Spleen (tissue), 13 donors: ENCODE measurements at places on chromosomes 12 and 14.
A peak's percentile ranks its signal among the peaks of the same experiment; 100 is the strongest.

- DNase-seq = no peak
Measured at GRCh38 chr12:9782547-9783382, 22.1 kb upstream of the CD69 start.

GRCh38 chr14:71773898-71774481, 158.2 kb upstream of the RGS6 start:
- no peak for DNase-seq

- no peak for DNase-seq
Measured at GRCh38 chr14:65495196-65495595, 82.7 kb downstream of the FUT8 start.

- no peak for DNase-seq
Measured at GRCh38 chr12:91687052-91688017, 458.3 kb downstream of the BTG1 start.

DNA sequence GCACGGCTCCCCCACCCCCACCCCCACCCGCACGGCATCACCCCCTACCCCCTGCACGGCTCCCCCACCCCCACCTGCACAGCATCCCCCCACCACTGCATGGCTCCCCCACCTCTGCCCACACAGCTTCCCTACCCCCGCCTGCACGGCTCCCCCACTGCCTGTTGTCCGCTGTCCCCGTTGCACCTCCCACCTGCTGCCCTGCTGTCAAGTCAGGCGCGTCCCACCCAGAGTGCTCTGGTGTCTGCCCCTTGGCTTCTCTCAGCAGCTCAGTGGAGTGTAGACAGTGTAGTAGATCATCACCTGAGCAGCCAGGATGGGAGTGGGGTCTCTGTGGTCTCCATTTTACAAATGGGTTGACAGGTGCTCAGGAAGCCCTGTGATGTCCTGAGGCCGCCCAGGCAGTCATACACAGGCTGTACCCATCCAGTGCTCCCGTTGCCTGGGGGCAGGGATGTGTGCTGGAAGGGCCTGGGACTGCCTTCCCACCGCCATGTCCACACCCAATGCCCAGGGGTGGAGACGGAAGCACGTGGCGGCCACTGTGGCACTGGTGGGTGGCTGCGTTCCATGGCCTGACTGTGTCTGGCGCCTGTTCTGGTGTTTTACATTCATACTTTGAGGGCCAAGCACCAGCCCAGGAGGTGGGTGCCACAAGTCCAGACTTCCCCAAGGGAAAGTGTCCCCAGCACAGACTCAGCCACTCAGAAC, 32.5 kb downstream of the PACS2 start:
- no peak for DNase-seq

- peak; percentile 99 for DNase-seq
Measured at GRCh38 chr14:75002392-75003249, at the start of gene EIF2B2. TSS of gene EIF2B2 (plus strand) at chr14:75002921. CDS start at chr14:75002991, 70 bp downstream.

DNA sequence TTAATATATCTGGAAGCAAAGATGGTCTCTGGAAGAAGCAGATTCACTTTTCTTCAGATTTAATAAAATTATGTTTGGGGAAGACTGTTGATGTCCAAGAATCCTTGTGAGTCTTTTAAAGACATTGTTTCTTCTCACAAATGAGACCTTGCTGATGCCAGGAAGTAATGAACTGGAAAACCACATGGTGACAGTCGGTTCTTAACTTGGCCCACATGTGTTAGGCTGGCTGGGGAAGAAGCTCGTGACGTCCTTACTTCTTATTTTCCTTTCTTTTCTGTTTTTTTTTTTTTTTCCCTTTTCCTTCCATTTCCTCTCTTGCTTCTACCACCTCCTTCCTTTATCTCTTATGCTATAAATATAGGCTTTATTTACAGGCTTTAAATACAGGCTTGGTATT, 950.2 kb downstream of the BCL11B start:
- no peak for DNase-seq

DNA sequence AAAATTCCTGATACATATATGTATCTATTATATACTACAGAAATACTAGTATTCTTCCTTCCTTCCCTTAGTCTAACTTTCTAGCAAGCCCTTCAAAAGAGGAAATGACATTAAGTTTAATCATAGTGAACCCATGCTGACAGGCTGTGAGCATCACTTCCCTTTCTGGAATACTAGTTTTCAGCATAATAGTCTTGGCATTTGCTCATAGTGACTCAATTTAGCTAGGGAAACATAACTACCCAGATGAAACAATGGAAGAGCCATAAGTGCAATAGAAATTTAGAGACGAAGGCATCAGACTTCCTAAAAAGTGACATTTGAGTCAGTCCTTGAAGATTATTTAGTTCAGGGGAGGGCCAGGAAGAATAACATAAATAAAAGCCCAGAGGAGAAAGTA, 184.5 kb upstream of the CRY1 start:
- DNase-seq = no peak

GRCh38 chr14:93481758-93482157, 51.0 kb downstream of the UNC79 start:
- DNase-seq = no peak
